ENCODE measurements at places on chromosomes 2 and 18. TPM values are rescaled to one million over a fixed set of nuclear protein-coding genes. Genes with fewer than 3 reads are reported as not detected.

The IL1RL1 gene
- not detected for total RNA-seq

The ORMDL1 gene
- total RNA-seq: 32.7 TPM

The NPC1 gene
- total RNA-seq: 51.6 TPM

The SH3BP4 gene
- 32.9 TPM for total RNA-seq

The DSC2 gene
- 33.4 TPM for total RNA-seq

The IL1R2 gene
- total RNA-seq: 0.52 TPM

The CNDP1 gene
- not detected for total RNA-seq

The UGT1A8 gene
- total RNA-seq: not detected

The SRD5A2 gene
- total RNA-seq: not detected

The ELOA2 gene
- not detected for total RNA-seq

The CCDC121 gene
- total RNA-seq: 2.1 TPM

The PCARE gene
- not detected for total RNA-seq

The CPO gene
- 0.32 TPM for total RNA-seq

The SP100 gene
- 48.1 TPM for total RNA-seq

The IKZF2 gene
- 1.6 TPM for total RNA-seq

The IL36G gene
- total RNA-seq: not detected

The SERPINB7 gene
- not detected for total RNA-seq

The COL4A4 gene
- total RNA-seq: 5.9 TPM

The FEV gene
- total RNA-seq: not detected

The GCG gene
- total RNA-seq: not detected

The GPR75 gene
- total RNA-seq: 1.2 TPM

The NDUFAF7 gene
- total RNA-seq: 21.6 TPM

The SPHKAP gene
- not detected for total RNA-seq

Data from HCT116 (cell line).